Fibroblast of mammary gland (primary cell): ENCODE measurements at places on chromosomes 7 and 10.

DNA sequence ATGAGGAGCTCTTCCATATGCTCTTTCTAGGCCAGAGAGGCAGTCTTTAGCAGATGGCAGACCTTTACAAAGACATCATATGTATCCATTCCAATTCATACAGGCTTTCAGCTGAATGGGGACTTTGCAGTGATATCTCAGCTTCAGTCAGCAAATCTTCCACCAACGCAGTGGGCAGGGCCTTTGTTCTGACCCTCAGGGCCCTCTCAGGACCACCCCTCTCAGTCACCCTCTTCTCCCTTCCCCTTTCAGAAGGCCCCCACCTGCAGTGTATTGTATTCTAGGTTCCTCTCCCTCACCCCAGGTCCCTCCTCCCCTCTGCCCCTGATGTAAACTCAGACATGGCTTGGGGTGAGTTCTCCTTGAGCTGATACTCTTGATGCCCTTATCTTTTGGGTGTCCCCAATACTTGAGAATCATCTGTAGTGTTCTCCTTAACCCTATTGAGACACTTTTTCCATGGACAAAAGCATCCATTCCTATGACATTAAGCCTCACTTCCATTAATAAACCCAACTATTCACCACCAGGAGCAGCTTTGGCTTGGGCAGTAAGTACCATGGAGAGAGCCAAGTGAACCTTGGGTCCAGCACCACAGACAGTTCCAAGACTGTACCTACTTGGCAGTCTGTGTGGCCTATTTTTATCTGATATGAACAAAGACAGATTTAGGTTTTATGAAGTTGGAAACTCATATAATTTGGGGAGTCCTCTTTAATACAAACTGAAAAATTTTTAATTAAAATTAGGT, 62.7 kb downstream of the ADCYAP1R1 start:
- peak; percentile 51 for DNase-seq

- DNase-seq: peak; percentile 29
Measured at GRCh38 chr7:47982610-47983009, 3.2 kb upstream of the HUS1 start.

- no peak for DNase-seq
Measured at GRCh38 chr7:8005279-8005678, 36.7 kb downstream of the GLCCI1 start.

GRCh38 chr7:18693406-18693805, 197.9 kb downstream of the HDAC9 start:
- DNase-seq: peak; percentile 94

DNA sequence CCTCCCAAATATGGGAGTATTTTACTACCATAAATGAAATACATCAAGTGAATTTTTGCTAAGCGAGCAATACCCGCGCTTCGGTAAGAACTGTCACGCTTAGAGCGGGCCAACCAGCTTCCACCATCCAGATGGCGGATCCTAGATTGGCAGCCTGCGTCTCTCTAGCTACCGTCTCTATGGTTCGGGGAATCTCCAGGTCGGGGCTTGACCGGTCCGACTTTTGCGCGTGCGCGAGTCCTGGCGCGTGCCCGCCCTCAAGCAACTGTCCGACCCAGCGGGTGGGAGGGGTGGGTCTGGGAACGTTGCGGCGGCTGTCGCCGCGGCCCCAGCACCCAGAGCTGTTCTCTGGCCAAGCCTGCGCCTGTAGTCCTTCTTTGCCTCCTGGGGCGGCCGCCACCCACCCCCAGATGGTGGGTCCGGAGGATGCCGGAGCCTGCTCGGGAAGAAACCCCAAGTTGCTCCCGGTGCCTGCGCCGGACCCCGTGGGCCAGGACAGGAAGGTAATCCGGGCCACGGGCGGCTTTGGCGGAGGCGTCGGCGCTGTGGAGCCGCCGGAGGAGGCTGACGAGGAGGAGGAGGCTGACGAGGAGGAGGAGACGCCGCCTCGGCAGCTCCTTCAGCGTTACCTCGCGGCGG, at the start of gene TBC1D12:
Gene TBC1D12 (plus strand): TSS at position 338 of the 639 bp plus-strand sequence. CDS start 73 bp downstream, at position 411.
- DNase-seq: peak; percentile 97

DNA sequence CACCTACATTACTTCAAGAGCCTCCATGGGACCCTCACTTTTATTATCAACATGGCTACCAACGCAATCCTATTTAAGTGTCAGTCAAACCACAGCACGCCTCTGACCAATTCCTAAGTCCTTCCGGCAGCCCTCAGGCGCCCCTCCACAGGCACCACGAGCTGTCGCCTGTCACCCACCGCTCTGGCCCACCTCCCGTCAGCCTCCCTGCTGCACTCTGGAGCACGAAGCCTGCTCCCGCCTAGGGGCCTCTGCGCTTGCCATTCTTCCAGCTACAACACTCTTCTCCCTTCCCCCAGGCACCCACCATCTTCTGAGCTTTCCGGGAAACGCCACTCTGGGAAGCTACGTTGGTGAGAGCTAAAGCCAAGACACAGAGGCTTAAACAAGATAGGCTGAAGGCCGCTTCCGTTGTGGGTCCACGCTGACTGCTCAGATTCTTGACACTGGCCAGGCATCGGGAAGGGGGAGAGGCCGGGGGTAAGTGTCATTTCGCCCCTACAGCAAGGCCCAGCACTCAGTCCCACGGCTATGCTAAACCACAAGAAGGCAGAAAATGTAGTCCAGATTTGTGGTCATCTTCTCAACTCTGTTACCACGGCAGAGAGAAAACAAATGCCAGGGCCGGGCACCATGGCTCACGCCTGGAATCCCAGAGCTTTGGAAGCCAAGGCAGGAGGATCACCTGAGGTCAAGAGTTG, 56.7 kb downstream of the GNA12 start:
- no peak for DNase-seq

- peak; percentile 29 for DNase-seq
Measured at GRCh38 chr7:130963339-130963738, 229.3 kb upstream of the KLF14 start.

- no peak for DNase-seq
Measured at GRCh38 chr10:96266118-96266770, 5.1 kb downstream of the BLNK start.

- peak; percentile 5 for DNase-seq
Measured at GRCh38 chr7:33221390-33221789, 92.0 kb downstream of the BBS9 start.

GRCh38 chr7:110307776-110308175, 783.2 kb upstream of the LRRN3 start:
- no peak for DNase-seq

GRCh38 chr7:88628363-88629085, 131.0 kb upstream of the ZNF804B start:
- DNase-seq: no peak

DNA sequence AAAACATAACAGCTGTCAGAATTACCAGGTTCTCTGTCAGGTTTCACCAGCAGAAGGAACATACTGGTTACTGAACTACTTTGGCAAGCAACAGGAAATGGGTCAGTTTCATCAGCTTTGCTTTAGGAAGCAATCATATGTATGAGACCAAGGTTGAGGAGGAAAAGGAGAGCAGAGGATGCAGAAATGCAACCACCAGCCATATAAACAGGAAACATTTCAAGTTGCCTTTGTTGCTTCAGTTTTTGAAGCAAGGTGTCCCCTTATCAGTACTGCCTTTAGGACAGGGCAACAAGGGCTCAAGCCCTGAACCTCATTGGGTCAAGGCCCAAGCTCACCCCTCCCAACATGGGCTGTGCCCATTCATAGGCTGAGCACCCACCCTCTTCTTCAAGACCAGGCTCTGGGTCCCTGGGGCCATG, 10.2 kb downstream of the HIPK2 start:
- DNase-seq: peak; percentile 38

GRCh38 chr10:114406455-114406854, 2.2 kb upstream of the AFAP1L2 start:
- DNase-seq: no peak

DNA sequence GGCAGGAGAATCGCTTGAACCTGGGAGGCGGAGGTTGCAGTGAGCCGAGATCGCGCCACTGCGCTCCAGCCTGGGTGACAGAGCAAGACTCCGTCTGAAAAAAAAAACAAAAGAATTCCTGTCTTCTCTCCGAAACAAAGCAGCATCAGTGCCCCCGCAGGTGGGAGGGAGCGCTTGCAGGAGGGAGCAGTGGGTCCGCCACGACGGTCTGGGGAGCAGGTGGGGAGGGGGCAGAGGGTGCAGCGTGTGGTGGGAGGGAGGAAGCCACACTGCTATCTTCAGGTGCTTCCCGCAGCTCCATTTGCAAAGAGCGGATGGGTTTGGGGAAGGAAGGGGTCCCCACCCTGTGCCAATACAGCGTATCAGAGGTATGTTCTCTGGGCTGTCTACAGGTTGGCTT, 31.7 kb downstream of the LIMK1 start:
- no peak for DNase-seq

DNA sequence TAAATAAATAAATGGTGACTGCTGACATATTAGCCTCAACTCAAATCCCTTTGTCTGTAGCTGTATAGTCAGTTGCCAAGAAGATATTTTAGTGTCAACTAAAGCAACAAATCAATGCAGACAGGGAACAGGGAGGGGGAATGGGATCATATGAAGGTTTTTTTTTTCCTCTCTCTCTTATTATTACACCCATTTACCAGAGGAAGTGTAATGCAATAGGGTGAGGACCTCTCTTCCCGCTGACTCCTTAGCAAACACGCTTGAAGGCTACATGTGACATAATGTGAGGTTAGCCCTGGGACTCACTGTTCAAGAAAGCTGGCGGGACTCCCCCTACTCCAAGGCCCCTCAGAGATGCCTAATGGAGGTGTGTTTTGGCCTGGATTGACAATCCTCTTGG, 88.2 kb downstream of the CHRM2 start:
- peak; percentile 33 for DNase-seq

GRCh38 chr10:122310311-122311050, 39.4 kb downstream of the BTBD16 start:
- DNase-seq: no peak

GRCh38 chr10:128751284-128751683, 625.1 kb upstream of the MKI67 start:
- no peak for DNase-seq

DNA sequence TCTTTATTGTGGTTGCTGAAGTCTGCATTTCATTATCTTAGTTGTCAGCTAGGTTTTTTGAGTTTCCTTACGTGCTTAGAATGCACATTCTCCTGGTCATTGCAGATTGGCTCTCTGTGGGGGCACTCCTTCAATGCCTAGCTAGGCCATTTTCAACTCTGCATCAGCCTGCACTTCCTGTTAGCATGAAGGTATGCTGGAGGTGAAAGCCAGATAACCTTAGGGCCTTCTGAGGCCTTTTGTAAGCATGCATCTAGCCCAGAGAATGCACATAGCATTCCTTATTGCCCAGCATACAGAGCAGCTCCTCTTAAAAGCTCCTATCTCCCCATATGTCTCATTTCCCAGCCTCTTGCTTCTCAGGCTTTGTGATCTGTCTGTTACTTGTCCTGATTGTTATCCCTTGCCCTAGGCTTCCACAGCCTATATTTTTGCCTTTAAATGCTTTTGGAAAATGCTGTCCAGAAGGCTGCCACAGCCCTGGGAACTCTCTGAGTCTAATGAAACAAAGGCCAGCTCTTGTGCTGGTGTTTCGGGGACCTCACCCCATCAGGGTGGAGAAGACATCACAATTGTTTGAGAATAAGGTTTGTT, 108.1 kb upstream of the IGFBP3 start:
- DNase-seq: no peak

DNA sequence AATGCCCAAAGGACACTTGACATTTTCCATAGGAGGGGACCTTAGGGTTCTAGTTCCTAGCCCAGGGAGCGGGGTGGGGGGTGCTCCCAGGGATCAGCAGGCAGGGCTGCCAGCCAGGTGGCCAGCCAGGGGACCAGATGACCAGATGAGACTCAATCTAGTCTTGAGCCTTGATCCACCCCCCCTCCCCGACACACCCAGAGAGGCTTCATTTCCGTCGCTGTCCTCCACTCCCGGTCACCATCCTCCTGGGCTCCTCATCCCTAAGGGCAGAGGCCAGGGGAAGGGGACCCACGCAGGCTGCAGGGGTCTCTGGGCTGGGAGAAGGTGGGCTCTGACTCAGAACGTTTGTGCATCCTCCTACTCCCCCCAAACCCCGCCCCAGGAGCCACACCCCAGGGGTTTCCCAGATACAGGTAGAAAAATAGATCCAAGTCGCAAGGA, 1.0 kb downstream of the STX1A start:
- no peak for DNase-seq

GRCh38 chr10:65142641-65143435, 1621.6 kb downstream of the REEP3 start:
- no peak for DNase-seq

GRCh38 chr7:73895626-73896025, 34.7 kb downstream of the TMEM270 start:
- DNase-seq: no peak

DNA sequence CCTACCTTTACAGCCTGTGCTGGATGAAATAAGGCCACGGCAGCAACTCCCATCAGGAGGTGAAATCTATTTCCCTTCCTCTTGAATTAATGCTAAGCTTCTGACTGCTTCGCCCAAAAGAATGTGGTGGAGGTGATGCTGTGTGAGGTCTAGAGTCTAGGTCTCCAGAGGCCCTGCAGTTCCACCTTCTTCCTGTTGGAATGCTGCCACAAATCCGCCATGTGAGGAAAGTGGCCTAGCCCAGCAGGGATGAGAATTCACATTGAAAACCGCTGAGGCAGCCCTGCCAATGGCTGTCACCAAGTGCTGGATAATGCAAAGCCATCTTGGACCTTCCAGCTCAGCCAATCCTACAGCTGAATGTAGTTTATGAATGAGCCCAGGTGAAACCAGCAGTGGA, 28.0 kb downstream of the RHOBTB1 start:
- DNase-seq: no peak

GRCh38 chr7:50207686-50208255, 96.7 kb upstream of the IKZF1 start:
- no peak for DNase-seq

DNA sequence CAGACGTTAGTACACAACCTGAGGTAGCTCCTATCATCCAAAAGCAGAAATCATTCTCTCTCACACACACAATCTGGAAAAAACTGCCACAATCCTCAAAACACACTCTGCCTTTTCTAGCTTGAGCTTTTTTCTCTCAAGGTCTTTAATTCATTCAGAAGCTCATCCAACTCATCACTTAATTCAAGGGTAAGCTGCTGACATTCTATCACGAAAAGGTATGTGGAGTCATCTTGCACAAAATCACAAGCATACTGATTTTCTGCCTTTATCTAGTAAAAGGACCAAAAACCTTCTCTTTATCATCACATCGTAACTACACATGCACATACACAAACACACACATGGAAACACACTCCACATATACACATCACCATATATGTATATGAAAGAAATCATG, 32.0 kb downstream of the DOCK4 start:
- DNase-seq: no peak

- peak; percentile 59 for DNase-seq
Measured at GRCh38 chr7:25391295-25391861, 163.1 kb upstream of the NPVF start.

- DNase-seq: no peak
Measured at GRCh38 chr7:18004372-18004771, 23.3 kb downstream of the PRPS1L1 start.

- DNase-seq: no peak
Measured at GRCh38 chr10:74104480-74104879, 46.1 kb downstream of the AP3M1 start.

- no peak for DNase-seq
Measured at GRCh38 chr7:110841840-110842545, 248.9 kb upstream of the LRRN3 start.

- peak; percentile 36 for DNase-seq
Measured at GRCh38 chr7:93817526-93817925, 73.0 kb downstream of the TFPI2 start.
